A549 treated with Hydrocortisone at 1 μM for 4 hours (cell line): ENCODE measurements at places on chromosomes 5 and 9. TPM values are rescaled to one million over a fixed set of nuclear protein-coding genes. Genes with fewer than 3 reads are reported as not detected.

Gene MLANA
- total RNA-seq: not detected in 5 replicates

Gene MCTP1
- total RNA-seq: 8.7 to 11.5 TPM (median 10.3 TPM) in 5 replicates

Gene TAF11L13
- total RNA-seq: not detected in 5 replicates

Gene GABRA6
- not detected in 5 replicates for total RNA-seq

Gene UGCG
- total RNA-seq: 20.7 to 29.8 TPM (median 25.0 TPM) in 5 replicates

Gene SHB
- total RNA-seq: 30.7 to 44.4 TPM (median 40.8 TPM) in 5 replicates

Gene TLR4
- 0.09 to 0.15 TPM (median 0.14 TPM) in 5 replicates for total RNA-seq

Gene YIPF5
- total RNA-seq: 66.4 to 87.0 TPM (median 73.4 TPM) in 5 replicates
